ENCODE measurements at places on chromosomes 13 and 19. TPM values are rescaled to one million over a fixed set of nuclear protein-coding genes. Genes with fewer than 3 reads are reported as not detected.
A peak's percentile ranks its signal among the peaks of the same experiment; 100 is the strongest.

Gene ERFL
- total RNA-seq, result not detected

- peak; percentile 31 for DNase-seq
Measured at GRCh38 chr19:17202249-17202648, 12.9 kb upstream of the USE1 start.

DNA sequence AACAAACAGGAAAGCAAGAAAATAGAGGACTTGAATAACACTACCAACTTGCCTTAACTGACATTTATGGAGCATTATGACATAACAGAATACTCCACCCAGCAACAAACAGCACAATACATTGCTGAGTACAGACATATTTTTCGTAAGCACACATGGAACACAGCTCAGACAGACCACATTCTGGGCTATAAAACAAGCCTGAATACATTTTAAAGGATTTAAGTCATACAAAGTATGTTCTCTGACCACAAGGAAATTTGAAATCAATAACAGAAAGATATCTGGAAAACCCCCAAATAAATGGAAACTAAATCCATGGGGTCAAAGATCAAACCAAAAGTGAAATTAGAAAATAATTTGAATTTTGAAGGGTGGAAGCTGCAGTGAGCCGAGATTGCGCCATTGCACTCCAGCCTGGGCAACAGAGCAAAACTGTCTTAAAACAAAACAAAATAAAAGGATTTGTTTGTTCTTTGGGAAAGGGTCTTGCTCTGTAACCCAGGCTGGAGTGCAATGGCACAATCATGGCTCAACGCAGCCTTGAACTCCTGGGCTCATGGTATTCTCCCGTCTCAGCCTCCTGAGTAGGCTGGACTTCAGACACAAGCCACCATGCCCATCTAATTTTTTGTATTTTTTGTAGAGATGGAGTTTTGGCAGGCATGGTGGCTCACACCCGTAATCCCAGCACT is 5.6 kb downstream of the ZDHHC20 start:
- DNase-seq, result no peak

Gene NHLRC3
- 7.2 TPM for total RNA-seq

DNA sequence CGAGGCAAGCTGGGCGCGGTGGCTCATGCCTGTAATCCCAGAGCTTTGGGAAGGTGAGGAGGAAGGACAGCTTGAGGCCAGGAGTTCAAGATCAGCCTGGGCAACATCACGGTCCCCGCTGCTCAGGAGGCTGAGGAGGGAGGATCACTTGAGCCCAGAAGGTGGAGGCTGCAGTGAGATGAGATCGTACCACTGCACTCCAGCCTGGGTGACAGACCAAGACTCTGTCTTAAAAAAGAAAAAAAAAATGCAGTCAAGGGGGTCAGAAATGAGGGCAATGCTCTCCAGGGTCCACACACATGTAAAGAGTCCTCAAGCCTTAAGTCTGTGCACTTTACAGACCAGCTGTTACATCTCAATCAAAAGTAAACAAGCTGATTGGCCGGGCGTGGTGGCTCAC is 8.5 kb downstream of the R3HDM4 start:
- DNase-seq, result no peak

GRCh38 chr13:96381681-96382080 is 291.8 kb downstream of the HS6ST3 start:
- DNase-seq, result no peak

Gene SIGLEC12
- not detected for total RNA-seq

Gene ZNF571
- 1.8 TPM for total RNA-seq

GRCh38 chr13:31556376-31556775 is 182.9 kb upstream of the RXFP2 start:
- no peak for DNase-seq

Gene ZNF541
- total RNA-seq, result 0.39 TPM

- no peak for DNase-seq
Measured at GRCh38 chr13:51222037-51222685, at the start of gene FAM124A. FAM124A (plus strand) TSS chr13:51222398; CDS start chr13:51222502, 104 bp downstream.

- no peak for DNase-seq
Measured at GRCh38 chr13:102586615-102587014, 10.2 kb upstream of the TPP2 start.

DNA sequence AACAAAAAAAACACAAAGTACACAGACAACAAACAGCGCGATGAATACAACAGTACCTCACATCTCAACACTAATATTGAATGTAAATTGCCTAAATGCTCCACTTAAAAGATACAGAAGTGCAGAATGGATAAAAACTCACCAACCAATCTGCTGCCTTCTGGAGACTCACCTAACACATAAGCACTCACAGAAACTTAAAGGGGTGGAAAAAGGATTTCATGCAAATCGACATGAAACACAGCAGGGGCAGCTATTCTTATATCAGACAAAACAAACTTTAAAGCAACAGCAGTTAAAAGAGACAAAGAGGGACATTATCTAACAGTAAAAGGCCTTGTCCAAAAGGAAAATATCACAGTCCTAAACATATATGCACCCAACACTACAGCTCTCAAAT is 209.5 kb downstream of the ABCC4 start:
- no peak for DNase-seq

- DNase-seq, result peak; percentile 91
Measured at GRCh38 chr19:934865-935479, 9.1 kb downstream of the ARID3A start.

Gene LONP1
- total RNA-seq, result 49.9 TPM

DNA sequence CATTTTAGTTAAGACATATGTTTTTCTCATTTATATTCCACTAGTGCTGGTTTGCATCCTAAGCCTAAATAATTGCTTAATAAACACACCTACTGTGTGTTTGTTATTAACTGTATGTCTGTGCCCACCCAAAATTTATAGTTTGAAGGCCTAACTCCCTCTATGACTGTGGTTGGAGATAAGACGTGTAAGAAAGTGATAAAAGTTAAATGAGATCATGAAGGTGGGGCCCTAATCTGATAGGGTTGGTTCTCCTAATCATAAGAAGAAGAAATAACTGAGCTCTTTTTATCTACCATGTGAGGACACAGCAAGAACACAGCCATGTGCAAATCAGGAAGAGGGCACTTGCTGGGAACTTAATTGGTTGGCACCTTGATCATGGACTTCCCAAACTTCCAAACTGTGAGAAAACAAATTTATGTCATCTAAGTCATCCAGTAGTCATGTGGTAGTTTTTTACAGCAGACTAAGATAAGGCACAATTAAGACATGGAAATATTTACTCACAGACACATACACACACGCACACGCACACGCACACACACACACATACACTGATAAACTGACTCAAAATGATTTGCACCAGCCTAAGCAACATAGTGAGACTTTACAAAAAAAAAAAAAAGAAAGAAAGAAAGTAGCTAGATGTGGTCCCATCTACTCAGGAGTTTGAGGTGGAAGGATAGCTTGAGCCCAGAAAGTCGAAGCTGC is 662.1 kb downstream of the PCDH9 start:
- DNase-seq, result no peak

GRCh38 chr19:53432088-53432661 is 391 bp downstream of the ZNF761 start:
- no peak for DNase-seq

- no peak for DNase-seq
Measured at GRCh38 chr19:38055655-38056521, 148.9 kb downstream of the SIPA1L3 start.

GRCh38 chr13:97307882-97308624 is 85.9 kb downstream of the MBNL2 start:
- DNase-seq, result peak; percentile 91

GRCh38 chr13:113764793-113765563 is 6.0 kb downstream of the TMEM255B start:
- DNase-seq, result no peak

Gene LYL1
- 43.5 TPM for total RNA-seq

Gene ADGRE3
- not detected for total RNA-seq

DNA sequence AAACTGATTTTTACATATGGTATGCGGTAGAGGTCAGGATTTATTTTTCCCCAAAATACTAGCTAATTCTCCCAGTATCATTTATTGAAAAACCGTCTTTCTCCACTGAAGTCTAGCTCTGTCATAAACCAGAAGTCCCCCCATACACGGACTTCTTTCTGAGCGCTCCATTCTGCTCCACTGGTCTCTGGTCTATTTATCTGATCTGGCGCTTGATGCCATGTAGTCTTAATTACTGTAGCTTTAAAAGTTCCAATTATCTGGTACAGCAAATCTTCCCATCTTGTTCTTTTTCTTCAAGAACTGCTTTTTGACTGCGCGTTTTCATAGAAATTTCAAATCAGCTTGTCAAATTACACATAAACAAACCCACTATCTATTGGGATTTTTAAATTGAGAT is 13.7 kb downstream of the DCUN1D2 start:
- no peak for DNase-seq

GRCh38 chr13:31853643-31854326 is 114.5 kb downstream of the RXFP2 start:
- DNase-seq, result no peak

- DNase-seq, result no peak
Measured at GRCh38 chr19:19039901-19040300, 6.5 kb downstream of the ARMC6 start.

Gene CERS1
- total RNA-seq, result 5.1 TPM

- DNase-seq, result no peak
Measured at GRCh38 chr19:8690753-8691539, 7.6 kb downstream of the ACTL9 start.

DNA sequence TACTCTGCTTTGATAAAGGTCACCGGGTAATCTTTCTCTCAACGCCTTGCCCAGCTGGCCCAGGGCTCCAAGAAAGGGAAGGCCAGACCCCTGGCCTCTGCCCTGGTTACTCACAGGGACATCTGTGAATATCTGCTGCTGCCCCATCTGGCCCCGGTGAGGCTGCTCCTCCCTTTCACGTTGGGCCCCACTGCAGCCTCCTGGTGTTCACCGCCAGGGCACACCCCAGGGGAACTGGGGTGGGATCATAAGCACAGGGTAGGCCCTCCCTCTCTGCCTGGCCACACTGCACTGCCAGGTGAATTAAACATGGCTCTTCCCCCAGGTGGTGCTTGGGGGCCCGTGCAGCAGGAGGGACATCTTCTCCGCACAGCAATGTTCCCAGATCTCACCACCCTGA is 12.7 kb downstream of the LAIR1 start:
- DNase-seq, result no peak

Gene GADD45B
- 42.0 TPM for total RNA-seq

DNA sequence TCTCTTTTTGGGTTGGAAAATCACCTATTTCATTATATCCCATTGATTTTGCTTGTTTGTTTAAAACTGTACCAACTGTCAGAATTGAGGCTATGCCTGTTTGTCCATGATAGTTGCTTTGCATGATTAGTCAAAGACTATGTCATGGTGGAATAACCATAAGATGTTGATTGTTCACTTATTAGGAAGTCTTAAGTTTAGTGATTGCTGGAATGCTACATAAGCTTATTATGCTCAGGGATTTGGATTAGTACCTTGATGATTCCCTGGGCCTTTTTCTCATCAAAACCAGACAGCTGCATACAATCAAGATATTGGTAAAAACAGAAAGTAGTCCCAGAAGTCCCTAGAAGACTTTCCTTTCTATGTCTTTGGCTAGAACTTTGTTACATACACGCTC is 954.7 kb downstream of the PCDH9 start:
- DNase-seq, result no peak

DNA sequence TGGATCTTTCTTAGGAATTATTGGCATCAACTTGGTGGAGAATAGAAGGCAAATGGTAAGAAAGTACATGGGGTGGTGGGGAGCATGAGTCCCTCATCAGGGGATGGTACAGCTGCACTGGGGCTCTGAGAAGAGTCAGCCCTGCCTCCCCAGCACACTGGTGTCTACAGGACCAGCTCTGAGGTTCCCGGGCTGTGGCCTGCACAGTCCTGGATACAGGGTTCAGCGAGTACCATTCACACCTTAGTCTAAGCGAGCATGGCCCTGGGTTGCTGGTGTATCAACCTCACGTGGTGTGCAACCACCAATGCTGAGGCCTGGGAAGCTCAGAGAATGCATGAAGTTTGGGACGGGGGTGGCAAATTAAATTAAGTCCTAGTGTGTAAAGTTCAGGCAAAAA is 10.1 kb downstream of the TMEM255B start:
- DNase-seq, result no peak

Gene YIPF2
- total RNA-seq, result 86.7 TPM

DNA sequence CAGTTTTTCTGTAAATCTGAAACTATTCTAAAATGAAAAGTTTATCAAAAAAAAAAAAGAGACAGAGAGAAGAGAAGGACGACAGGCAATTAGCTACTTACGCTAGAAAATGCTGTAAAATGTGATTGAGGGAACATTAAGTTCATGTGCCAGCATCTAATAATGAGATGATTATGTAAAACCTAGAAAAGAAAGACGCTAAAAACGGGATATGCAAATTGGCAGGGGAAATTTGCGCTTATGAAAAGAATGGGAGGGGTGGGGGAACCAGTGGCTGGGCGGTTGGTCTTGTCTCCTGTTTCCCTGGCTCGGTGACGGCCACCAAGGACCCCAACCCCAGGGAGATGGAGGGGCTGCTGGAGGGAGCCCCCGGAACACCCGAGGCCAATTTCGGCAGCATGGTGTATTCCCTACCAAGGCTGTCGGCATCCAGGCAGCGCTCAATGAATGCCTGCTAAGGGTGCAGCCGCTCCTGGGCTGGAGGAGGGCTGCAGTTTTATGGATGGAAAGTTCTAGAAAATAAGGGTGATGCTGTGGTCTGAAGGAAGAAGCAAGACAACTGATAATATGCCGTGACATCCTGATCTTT is 34.2 kb downstream of the GNG7 start:
- no peak for DNase-seq

- no peak for DNase-seq
Measured at GRCh38 chr13:110073982-110074381, 233.0 kb downstream of the COL4A1 start.

DNA sequence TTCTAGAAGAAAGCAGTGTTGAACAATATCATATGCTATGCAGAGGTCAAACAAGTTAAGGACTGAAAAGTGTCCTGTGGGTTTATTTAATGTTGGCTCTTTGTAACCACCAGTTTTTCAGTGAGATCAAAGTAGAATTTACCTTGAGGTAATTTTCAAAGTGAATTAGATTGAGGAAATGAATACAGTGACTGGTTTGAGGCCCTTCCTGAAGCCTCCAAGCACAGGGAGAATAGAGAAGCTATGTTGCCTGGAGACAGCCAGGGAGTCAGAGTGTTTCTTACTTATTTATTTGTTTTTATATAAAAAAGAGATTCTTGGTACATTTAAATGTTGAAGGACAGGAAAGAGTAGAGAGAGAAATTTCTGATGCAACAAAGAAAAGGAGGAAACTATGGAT is 954.3 kb upstream of the SPRY2 start:
- DNase-seq, result no peak

DNA sequence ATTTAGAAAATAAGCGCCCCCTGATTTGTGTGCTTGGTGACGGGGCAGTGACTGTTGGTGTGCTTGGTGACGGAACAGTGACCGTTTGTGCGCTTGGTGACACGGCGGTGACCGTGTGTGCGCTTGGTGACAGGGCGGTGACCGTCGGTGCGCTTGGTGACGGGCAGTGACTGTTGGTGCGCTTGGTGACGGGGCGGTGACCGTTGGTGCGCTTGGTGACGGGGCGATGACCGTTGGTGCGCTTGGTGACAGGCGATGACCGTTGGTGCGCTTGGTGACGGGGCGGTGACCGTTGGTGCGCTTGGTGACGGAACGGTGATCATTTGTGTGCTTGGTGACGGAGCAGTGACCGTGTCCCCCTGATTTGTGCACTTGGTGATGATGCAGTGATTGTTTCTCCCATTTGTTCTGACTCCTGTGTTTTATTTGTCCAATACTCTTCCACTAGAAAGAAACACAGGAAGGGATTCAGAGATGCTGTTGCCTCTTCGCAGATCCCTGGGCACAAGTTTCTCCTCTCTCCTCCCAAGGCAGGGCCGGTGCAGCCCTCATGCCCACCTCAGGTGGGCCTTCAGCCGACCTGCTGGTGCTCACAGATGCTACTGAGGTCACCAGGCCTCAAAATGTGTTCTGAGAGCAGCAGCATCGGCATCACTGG is 128.3 kb downstream of the ATP11A start:
- no peak for DNase-seq

Gene SELENOW
- 277 TPM for total RNA-seq

Measured in dermis microvascular lymphatic vessel endothelial cell (primary cell).